Stimulated activated CD8-positive, alpha-beta memory T cell treated with anti-CD3 and anti-CD28 coated beads, Interleukin-4, amount 100 ng/mL, for 1 hour (primary cell): ENCODE measurements at places on chromosomes 5 and 9.

- DNase-seq, result no peak
Measured at GRCh38 chr5:134772461-134773125, 14.0 kb downstream of the DDX46 start.

DNA sequence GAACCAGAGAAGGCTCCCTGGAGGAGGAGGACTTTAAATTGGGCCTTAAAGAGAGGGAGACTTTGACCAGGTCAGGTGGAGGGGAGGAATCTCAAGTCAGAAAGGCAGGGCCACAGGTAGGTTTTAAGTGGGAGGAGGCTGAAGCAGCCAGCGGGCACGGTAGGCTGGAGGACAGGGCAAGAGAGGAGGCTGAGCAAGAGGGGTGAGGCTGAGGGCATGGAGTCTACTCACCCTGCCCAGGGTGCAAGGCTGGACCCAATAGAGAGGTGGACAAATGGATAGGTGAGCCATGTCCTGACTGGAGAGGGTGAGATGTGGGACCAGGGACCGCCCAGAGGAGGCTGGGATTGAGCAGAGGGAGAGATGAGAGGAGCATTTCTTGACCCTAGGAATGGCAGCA, 25.6 kb upstream of the TRIM14 start:
- DNase-seq, result no peak

GRCh38 chr5:146586752-146587151, 70.8 kb upstream of the GPR151 start:
- DNase-seq, result no peak

GRCh38 chr5:137265457-137265856, 233.7 kb downstream of the SPOCK1 start:
- DNase-seq, result no peak

GRCh38 chr5:168651648-168652047, 72.5 kb upstream of the PANK3 start:
- no peak for DNase-seq

DNA sequence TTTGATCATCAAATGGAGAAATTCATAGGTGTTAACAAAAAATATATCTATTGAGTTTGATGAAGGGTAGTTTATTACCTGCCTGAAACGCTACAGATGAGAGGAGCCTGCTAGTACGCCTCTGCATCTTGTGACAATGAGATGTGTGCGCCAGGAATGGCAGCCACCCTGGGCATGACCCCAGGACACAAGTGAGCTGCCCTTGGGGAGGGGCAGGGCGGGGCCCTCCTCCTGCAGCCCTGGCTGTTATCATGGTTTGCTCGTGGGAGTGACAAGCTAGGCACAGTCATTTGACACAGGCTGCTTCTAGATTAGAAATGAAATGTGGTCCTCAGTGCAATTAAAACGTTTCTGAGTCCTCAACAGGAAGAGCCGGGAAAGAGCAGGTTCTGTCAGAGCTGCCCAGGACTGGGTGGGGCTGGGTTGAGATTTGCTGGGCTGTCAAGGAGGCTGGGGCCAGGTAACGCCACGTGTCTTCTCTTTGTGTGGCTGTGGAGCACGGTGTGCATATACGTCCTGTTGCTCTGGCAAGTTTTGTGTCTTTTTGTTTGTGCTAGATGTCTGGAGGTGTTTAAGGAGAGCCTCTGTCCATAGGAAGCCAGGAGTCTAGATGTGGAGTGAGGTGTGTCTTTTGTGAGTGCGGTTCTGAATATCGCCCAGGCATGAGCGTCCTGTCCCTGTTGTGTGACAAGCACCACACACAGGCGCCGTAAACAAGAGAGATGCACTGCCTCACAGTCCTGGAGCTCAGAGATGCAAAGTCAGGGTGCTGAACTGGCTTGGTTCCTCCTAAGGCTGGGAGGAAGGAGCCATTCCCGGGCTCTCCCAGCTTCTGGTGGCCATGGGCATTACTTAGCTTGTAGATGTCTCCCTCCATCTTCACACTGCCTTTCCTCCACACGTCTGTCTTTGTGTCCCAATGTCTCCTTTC, 129.0 kb upstream of the IRX4 start:
- DNase-seq, result no peak

GRCh38 chr9:472479-473075, 257.9 kb downstream of the DOCK8 start:
- no peak for DNase-seq

- DNase-seq, result no peak
Measured at GRCh38 chr5:71475788-71476384, 20.4 kb downstream of the BDP1 start.

GRCh38 chr9:93712896-93713295, 136.5 kb downstream of the PHF2 start:
- DNase-seq, result no peak

DNA sequence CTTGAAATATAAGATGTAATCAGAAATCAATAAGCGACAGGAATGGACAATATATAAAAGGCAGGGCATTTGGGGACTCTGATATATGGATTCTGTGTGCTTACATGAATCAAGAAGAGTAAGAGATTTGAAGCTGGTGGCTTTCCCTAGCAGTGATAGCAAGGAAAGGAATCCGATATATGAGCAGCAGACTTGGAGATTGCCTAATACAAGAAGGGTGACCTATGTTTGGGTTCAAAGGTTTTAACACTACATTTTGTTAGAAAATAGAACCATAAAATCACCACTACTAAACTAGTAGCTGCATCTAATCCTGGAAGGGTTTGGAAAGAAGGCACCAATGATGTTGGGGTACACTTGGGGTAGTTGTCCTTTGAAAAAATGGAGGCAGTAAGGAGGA, 2.4 kb upstream of the OR1L3 start:
- DNase-seq, result no peak

DNA sequence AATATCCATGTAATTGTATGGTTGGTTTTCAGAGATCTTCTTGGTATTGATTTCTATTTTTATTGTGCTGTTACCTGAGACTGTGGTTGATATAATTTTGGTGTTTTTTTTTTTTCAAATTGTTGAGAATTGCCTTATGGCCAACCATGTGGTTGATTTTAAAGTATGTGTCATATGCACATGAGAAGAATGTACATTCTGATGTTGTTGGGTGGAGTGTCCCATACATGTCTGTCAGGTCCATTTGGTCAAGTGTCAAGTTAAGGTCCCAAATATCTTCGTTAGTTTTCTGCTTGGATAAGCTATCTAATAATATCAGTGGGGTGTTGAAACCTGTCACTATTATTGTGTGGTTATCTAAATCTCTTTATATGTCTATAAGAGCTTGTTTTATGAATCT, 160.0 kb upstream of the ITGA1 start:
- DNase-seq, result no peak
